Activated CD4-positive, CD25-positive, alpha-beta regulatory T cell (primary cell): ENCODE measurements at places on chromosomes 1 and 21.

DNA sequence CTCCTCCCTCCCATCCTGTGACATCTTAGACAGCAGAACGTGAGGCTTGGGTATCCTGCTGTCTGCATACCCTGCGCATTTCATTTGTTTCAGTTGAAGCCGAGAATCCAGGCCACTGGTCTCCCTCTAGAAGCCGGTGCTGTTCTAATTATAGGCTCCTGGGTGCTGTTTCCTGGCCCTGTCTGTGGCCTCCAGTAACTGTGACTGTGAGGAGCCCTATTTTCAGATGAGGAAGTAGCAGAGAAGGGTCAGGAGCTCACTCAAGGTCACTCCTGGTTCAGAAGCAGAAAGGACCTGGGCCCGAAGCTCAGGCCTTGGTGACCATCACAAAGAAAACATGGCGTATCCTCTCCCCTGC, 24.0 kb downstream of the COQ8A start:
- no peak for DNase-seq

GRCh38 chr1:116288201-116288598, 84.8 kb upstream of the ATP1A1 start:
- no peak for DNase-seq

DNA sequence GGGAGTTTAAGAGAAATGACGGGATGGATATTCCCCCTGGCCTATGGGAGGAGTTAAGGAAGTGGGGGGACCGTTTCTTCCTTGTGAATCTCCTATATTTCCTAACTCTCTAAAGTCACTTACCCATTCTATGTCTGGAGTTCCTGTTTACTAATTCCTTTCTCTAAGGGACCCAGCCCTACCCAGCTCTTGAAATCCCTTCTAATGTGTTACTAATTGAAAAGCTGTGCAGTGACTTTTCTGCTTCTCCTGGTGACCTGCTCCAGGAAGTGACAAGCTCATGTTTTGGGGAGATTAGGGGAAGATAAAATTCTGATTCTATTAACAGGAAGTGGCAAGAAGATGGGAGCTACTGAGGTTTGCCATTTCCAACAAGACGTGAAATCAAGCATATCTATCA, 4.0 kb upstream of the SAMSN1 start:
- no peak for DNase-seq

DNA sequence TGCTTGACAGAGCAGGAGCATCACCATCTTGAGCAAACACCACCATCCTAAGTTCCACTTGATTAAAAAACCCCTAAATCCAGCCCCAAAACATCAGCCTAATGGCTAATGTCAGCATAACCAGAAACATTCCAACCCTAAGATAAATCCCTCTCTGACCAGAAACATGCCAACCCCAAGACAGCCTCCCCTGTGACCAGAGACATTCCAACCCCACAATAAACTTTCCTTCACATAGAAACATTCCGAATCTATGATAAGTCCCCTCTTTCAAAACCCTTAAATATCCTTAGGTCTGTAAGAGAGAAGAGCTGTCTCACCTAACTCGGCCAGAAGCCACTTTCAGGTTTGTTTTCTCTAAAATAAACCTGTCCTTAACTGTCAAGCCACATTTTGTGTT, 17.4 kb upstream of the SLC2A5 start:
- DNase-seq = no peak

DNA sequence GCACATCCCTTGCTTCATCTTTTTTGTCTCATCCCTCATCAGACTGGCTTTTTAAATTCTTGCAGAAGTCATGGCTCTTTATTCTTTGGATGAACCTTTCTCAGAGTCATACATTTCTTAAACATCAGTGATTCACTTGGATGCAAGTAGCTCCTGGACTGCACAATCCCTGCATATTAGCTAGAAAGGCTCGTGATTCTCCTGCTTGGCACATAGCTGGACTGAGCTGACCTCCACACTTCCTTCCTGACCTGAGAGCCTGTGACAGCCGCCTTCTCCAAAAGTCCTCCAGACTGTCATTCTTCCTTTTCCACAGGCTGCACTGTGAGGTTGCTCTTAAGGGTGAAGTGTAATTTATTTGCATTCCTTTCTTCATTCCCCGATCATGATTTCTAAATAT, 109.4 kb downstream of the RGL1 start:
- no peak for DNase-seq

GRCh38 chr1:4977701-4978100, 323.3 kb downstream of the AJAP1 start:
- no peak for DNase-seq

DNA sequence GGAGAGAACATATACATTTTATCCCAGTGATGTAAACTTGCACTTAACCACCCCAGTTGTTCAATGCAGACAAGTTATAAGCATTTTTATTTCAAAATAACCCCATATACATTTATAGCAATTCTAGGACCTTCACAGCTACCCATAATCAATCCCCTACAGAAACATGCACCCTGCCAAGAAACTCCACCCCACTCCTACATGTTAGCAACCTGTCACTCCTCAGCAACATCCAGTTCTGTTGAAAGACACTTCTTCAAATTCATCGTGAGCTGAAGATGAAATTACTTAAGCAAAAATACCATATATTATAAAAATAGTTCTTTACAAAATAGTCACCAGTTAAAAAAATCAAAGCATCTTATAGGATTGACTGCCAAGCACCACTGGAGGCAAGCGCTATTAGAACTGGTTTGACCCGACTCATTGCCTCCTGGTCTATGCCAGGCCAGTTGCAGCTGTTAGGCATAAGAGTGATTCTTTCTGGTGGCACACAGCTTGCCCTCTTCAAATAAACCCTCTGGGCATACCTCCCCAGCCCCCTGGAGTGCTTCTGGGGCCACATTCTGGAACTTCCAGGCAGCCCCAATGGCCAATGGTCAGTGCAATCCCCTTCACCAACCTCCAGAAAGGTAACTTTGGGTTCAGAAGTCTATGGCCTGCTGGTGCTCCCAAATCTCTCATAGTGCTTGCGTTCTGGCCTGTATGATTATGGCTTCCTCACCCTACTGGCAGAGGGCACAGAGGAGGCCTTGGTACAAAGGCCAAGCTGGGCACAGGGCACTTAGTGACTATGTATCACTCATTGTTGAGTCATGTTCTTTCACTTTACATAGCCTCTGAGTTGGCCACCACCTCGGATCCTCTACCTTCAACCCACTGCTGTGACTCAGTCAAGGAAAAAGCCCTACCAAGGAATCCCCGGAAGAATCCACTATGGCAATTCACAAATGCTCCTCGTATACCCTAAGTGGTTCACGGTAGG, 72.2 kb upstream of the RALGPS2 start:
- no peak for DNase-seq

DNA sequence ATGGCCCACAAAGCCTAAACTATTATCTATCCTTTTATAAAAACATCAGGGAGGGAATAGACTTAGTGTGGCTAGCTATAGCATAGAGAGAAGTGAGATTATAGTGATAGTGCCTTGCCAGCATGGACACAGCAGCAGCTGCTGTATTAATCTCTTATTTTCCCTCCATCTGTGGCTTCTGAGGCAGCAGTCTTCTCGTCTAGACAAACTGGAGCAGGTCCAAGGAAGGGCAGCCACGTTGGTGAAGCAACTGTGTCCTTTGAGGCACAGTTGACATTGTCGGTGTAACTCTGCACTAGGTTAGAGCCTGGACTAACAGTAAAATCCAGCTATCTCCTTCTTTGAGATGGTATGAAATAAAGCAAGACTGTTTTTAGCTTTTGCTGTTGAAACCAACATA, 131.3 kb downstream of the CACHD1 start:
- no peak for DNase-seq

GRCh38 chr1:47755101-47755990, 241.8 kb downstream of the TRABD2B start:
- DNase-seq = peak; percentile 8

GRCh38 chr1:160326418-160326817, 16.6 kb downstream of the COPA start:
- DNase-seq = no peak

DNA sequence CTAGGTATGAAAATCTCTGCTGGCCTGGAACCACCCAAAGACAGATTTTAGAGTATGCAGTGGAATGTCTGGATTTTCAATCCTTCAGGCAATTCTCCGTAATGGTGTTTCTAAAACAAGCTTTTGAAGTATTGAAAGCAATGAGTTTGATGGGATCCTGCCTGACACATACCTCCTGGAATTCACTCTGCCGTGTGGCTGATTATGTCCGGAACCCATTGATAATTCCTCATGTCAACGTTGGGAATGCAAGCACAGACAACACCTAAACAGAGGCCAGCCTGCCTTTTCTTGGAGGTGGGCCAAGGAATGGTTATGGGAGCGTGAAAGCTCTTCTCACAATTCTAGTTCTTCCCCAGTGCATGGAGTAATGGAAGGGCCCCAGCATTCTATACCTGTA, 168.9 kb upstream of the HMCN1 start:
- DNase-seq = no peak

GRCh38 chr21:45709173-45709572, 65.6 kb downstream of the PCBP3 start:
- DNase-seq = no peak

GRCh38 chr1:63651161-63651701, 58.0 kb downstream of the PGM1 start:
- no peak for DNase-seq

- DNase-seq = no peak
Measured at GRCh38 chr1:165389609-165390008, 33.1 kb upstream of the LMX1A start.

DNA sequence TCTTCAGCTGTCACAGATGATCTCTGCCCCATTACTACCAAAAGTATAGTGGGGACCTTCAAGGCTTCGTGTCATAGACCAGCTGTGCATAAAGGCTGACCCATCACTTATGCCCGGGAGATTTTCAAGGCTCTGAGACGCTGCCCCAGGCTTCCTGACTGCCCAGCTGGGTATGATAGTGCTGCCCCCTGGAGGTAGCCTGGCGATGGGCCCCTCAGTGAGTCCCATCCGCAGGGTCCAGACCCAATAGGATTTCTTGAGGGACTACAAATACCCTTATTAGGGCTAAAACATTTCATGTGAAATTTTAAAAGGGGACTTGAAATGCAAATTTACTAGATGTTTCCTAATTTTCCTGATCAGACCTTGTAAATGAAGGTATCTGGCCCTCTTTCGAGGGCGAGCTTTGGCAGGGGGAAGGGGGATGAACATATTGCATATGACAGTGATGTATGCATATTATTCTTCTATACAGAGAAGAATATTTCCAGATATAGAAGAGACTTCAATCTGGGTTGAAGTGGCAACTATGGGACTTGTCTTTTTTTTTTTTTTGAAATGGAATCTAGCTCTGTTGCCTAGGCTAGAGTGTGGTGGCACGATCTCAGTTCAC, 11.7 kb upstream of the FCMR start:
- DNase-seq = peak; percentile 69

DNA sequence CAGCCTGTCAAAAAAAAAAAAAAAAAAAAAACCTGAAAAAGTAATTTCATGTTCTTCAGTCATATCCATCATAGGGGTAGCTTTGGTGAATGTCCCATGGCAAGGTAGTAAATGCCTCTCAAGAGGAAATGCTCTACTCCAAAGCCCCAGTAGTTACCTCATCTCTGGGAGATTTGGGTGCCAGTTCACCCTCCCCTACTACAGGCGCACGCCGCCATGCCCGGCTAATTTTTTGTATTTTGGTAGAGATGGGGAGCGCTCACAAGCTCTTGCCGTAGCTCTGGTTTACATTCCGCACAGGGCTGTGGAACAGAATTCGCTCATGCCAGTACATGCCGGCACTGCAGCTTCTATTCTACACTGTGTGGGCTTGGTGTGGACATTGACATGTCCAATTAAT, 13.7 kb downstream of the PIK3CD start:
- DNase-seq = no peak

DNA sequence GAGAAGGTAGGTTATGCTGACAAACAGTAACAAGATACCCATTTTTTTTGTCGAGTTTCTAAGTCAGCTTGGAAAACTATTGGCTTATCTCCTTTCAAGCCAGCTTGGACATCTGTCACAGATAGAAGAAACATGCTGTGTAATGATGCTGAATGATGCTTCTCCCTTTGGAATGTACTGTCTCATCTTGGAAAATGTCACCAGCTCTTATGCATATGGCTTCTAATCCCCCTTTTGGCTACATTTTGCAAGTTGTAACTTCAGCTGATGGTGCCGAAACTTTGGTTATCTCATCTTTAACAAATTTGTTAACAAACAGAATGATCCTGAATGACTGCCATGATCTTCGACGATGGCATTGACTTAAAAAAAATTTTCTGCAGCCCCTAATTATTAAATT, 68.8 kb upstream of the ST6GALNAC3 start:
- DNase-seq = no peak

DNA sequence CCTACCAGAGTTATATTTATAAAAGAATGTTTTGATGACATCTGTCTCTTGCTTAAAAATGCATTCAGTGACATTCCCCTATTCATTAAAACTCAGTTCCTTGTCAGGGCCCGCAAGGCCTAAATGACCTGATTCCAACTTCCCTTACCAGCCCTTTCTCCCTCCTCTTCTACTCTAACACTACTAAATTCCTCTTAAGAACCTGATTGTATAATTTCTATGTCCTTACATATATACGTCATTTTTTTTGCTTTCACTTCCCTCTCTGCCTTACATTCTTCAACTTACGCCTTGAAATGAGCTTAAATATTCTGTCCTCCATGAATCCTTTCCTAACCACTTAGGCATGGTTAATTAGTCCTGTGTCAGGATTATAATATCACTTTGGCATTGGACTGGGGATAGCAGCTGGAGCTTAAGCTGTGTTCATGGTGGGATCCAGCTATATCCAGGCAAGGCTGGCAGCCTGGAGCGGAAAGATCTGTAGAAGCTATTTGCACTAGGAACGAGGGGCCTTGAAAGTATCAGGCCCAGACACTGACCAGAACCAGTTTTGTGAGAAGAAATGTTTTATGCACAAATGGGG, 360.2 kb upstream of the PTBP2 start:
- DNase-seq = no peak

DNA sequence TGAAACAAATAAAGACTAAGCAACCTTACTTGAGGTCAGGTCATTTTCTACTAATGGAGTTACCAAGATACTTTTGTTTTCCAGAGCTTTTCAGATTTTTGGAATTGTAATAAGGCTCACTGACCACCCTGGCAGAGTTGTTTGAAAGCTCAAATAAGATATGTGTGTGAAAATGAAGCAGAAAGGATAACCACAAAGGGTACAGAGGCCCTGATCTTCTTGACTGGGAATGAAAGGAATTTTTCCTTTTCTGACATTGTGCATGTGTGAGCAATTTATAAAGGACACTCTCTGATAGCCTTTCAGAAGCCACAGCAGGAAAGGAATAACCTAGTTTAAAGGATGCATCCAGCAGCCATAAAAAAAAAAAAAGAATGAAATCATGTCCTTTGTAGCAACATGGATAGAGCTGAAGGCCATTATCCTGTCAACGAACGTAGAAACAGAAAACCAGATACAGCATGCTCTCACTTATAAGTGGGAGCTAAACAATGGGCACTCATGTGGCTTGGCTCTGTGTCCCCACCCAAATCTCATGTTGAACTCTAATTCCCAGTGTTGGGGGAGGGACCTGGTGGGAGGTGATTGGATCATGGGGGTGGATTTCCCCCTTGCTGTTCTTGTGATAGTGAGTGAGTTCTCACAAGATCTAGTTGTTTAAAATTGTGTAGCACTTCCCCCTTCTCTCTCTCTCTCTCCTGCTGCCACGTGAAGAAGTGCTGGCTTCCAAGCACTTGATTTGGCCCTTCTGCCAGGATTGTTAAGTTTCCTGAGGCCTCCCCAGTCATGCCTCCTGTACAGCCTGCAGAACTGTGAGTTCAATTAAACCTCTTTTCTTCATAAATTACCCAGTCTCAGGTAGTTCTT, 3.1 kb upstream of the SRP9 start:
- DNase-seq = no peak
